Kidney (tissue), 22 donors: ENCODE measurements at places on chromosomes 4 and X. TPM values are rescaled to one million over a fixed set of nuclear protein-coding genes. Genes with fewer than 3 reads are reported as not detected.

GRCh38 chrX:30949554-30949953 lies 60.5 kb upstream of the TAB3 start:
- DNase-seq, result no peak

The SLC10A4 gene
- not detected for polyA plus RNA-seq

DNA sequence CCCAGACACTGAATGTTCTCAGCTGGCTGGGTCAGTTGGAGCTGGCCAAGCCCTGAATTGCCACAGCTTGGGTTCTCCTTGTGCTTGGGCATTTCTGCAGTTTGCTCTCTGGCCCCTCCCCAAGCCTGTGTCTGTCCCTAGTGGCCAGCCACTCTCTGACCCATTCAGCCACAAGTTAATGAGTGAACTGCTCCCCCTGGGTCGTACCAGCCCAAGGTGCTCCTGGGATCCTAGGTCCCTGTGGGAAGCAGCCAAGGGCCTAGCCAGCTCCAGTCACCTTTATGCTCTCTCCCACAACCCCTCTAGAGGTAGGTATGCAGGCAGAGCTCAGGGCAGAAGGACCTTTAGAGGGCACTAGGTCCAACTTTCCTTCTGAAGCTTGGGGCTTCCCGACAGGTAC lies 51.5 kb downstream of the STARD8 start:
- peak; percentile 18 for DNase-seq

DNA sequence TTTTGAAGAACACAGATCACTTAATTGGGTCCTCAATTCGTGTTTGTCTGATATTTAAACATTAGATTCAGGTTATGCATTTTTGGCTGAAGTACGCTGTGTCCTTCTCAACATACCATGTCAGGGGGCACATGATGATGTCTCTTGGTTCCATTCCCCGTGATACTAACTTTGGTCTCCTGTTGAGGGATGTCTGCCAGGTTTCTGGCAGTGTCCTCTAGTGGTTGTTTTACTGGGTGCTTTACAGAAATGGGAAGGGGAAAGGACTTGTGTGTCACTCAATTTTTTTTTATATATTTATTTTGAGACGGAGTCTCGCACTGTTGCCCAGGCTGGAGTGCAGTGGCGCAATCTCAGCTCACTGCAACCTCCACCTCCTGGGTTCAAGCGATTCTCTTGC lies 58.2 kb downstream of the WWC2 start:
- DNase-seq, result no peak

The ADAM29 gene
- not detected for polyA plus RNA-seq

DNA sequence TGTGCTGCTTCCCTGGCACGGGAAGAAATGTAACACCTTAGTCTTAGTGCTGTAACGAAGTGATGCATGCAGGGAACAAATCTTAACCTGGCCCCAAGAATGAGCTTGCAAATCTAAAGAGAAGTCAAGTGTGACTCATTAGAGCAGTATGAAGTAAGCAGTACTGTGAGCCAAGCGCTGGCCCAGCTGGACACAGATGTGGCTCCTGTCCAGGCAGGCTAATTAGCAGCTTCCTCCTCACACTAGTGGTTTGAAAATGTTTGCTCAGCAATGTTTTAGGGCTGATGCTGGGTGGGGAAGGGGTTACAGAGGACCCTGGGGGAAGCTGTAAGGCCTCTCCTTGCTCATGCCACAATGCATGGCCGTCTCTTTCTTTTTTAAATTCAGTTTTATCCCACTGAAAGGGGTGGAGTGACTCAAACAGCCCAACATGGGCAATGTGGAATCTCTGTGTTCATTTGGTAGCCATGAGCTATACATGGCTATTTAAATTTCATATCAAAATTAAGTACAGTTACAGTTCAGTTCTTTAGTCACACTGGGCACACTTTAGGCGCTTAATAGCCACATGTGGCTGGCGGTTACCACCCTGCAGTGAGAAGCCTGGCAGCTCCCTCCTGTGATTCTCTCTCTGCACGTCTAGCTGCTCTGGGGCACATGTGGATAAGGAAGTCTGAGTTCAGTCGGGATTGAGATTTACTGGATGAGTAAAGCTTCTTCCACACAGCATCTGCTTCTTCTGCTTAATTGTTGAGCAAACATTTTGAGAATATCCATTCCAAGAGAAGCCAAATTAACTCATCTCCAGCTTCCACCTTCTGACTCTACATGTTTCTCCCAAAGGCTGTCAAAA lies 48.8 kb downstream of the MAP7D2 start:
- peak; percentile 84 for DNase-seq

The USP26 gene
- polyA plus RNA-seq, result not detected
